ENCODE measurements at places on chromosomes 11 and 22.
A peak's percentile ranks its signal among the peaks of the same experiment; 100 is the strongest.

GRCh38 chr22:47291565-47292495 lies 529.4 kb downstream of the TBC1D22A start:
- DNase-seq: no peak

DNA sequence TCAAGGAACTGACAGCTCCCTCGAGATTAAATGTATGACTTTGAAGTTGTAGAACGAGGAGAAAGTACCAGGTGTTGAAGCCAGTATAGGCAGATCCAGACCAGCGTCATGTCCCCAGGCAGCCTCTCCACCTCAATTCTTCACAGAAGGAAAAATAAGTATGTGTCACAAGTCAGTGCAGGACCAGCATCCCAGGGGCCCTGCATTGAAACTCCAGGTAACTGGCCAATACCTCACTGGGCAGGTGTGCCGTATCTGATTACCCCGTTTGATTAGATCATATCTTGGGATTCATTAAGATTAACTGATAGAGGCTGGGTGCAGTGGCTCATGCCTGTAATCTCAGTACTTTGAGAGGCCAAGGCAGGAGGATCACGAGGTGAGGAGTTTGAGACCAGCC lies 466.7 kb upstream of the B3GAT1 start:
- no peak for DNase-seq

DNA sequence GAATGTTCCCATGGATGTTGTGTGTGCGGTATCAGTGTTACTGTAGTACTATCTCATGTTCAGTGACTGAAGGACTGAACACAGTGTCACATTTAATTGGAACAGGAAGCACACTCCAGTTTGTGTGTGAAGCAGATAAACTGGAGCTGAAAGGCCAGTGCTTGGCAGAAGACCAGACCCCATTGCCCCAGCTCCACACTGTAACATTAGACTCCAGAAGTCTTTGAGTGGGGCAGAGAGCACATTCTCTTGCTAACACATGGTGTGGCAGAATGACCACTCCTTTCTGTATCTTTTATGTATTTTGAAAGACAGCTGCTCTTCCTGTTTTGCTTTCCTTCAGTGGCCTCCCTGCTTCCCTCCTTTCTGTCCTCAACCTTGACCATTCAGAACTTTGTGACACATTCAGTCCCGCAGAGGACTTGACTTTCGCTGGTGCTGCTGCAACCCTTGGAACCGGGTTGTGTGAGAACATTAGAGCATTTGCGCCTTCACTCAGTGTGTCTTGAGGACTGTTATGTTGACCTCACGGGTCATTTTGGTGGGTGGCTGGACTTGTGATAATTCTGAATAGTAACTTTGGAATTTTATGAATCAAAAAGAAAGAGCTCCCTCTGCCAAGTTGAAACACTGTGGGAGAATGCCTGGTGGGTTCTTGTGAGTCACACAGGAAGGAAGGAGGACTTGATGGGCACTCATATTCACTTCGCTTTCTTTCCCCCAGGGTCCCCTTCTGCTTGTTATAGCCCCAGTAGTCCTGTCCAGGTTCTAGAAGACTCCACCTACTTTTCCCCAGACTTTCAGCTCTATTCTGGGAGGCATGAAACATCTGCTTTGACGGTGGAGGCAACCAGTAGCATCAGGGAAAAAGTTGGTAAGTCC lies 26.4 kb downstream of the AMOTL1 start:
- DNase-seq: no peak

- DNase-seq: no peak
These were observed 726 bp downstream of the ST3GAL4 start for GRCh38 chr11:126355926-126356897.

DNA sequence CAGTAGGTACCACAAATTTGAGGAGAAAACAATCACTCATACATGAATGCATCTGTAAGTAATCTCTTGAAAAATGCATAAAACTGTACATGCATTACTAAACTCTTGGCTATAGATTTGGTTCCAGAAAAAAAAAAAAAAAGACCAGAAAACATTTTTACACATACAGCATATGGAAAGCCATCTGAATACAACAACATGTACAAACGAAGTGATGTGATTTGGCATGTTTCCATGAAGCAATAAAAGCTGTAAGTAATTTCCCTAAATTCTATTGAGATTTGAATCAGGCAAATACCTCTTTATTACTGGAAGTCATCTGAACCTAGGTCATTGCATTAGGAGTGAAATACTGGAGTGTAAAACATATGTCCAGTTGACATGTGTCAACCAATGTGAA lies 31.9 kb upstream of the ZC3H12C start:
- DNase-seq: no peak

GRCh38 chr22:27045103-27045947 lies 387.9 kb downstream of the MIAT start:
- no peak for DNase-seq

GRCh38 chr11:37343290-37343689 lies 745.3 kb upstream of the RAG2 start:
- DNase-seq: no peak

GRCh38 chr11:70577948-70578347 lies 179.6 kb downstream of the CTTN start:
- DNase-seq: no peak

DNA sequence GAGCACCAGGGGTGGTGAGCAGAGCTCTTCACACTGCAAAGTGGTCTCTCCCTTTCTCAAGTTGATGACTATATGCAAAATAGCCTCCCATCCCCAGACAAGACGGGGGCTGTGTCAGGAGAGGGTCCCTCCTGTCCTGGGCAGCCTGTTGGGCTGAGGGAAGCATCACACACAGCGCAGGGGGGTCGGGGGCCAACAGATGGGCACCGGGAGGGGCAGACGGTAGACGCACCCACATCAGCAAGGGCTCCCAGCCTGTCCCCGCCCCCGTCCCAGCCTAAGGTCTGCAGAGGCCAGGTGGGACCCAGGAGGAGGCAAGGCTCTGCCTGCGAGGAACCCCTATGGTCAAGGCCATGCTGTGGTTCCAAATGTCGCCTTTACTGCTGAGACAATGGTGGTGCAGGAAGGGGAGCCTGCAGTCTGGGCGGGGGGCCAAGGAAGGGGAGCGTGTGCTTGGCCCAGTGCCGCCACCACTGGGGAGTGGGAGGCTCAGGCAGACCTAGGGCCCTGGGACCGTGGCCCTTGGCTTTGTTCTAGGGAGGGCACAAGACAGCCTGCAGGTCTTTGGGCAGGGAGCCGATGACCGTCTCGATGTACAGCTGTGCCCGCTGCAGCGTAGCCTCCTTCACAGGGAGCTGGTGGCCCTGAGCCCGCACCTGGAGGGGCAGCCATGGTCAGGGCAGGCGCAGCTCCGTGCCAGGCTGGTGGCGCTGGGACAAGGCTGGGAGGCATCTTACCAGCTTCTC lies 4.3 kb upstream of the PLXNB2 start:
- DNase-seq: no peak

DNA sequence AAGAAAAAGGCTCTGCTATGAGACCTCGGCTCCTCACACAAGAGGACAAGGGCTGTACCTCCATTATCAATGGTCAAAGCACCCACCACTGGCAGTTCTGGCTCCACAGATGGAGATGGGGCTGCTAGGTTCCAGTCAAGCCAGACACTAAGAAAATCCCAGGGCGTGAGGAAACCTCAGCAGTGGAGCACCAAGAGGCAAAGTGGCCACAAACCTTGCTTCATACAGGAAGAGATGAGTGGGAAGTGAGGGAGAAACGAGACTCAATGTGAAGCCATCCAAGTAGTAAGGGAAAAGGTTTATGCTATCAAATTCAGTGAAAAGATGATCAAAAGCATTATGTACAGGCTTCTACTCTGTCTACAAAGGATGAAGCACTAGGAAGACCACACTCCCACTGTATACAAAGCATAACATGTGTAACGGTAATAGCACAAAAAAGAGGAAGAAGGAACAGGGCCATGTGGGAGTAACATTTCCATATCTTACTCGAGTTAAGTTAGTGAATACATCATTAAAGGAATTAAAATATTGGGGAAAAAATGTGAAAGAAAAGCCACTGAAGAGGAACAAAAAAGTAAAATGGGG lies 27.0 kb downstream of the POLDIP3 start:
- no peak for DNase-seq

GRCh38 chr11:14578541-14578956 lies 58.4 kb upstream of the PSMA1 start:
- DNase-seq: peak; percentile 17

DNA sequence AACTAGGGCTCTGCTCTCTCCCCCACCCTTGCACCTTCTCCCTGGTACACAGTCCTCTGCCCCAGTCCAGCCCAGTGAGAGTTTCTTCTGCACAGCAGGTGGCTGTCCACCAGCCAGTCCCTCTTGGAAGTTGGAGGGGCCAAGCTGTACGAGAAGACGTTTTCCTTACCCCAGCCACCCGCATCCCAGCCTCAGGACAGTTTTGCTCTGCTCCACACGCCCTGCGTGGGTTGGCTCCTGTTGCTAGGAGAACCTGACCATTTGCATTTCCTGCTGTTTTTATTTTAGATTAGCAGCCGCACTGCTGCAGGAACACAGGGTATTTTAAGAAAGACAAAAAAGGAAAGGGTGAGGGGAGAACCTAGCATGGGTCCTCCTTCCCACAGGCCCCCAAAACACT lies 17.6 kb upstream of the NRGN start:
- DNase-seq: no peak

- DNase-seq: no peak
These were observed 16.2 kb downstream of the ARVCF start for GRCh38 chr22:20000246-20001081.

DNA sequence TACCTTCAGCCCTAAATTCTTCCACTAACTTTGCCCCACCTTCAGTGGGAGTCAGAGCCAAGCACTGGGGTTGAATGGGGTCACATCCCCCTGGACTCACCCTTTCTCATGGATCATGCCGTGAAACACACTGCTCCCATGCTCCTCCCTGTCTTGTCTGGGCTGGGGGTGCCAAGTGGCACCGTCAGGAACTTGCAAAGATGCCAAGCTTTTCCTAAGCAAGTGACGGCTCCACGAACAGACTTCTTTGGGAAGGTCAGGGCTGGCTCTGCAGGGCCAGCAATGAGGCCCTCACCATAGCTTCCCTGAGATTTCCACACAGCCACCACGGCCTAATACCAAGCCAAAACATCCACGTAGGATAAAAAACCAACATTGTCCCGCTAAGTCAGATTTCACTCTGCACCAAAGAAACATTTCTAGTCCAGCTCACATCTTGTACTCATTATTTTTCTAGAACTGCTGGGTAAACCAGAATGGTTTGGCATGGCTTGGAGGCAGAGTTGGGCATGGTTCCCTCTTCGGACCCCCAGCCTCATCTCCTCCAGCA lies 76.5 kb downstream of the NAT10 start:
- DNase-seq: no peak

GRCh38 chr11:58900479-58901420 lies 38.5 kb upstream of the GLYATL1 start:
- peak; percentile 28 for DNase-seq

DNA sequence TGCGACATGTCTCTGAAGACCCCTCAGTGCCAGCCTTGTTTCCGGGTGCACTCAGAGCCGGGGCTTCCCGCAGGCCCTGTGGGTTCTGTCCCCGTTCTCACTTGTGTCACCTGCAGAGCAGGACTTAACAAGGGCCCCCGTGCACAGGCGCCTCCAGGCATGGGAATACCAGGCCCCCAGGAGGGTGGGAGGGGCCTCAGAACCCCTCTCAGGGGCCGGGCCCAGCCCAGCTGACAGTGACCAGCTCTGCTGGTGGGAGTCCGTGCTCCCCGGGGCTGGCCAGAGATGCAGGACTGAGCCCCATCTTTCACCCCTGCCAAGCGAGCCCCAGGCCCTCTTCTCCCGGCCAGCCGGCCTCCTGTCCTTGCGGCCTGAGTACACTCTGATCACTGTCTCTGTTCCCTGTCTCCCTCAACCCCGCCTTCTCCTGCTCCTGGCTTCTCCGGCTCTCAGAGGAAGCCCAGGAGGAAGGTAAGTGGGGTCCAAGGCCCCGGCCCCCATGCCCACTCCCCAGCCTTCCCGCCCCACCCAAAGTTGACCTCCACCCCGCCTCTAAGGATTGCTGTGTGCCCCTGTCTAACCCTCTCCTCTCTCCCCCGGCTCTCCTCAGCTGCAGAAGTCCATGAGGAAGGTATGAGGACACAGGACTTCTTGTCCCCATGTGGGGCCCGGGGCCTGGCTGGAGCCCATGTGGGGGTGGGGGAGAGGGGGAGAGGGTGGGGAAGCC lies 5.3 kb downstream of the TNNT3 start:
- no peak for DNase-seq

DNA sequence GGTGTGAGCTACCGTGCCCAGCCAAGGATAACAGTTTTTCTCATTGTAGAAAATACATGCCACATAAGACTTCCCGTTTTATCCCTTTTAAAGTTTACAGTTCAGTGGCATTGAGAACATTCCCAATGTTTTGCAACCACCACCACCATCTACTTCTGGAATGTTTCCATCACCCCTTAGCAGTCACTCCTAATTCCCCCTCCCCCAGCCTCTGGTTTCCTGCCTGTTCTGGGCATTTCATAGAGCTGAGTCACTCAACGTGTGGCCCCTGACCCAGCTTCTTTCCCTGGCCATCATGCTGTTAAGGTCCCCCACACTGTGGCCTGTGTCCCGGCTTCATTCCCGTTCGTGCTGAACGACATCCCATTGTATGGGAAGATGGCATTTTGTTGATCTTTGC lies 30.7 kb downstream of the FGF4 start:
- no peak for DNase-seq

DNA sequence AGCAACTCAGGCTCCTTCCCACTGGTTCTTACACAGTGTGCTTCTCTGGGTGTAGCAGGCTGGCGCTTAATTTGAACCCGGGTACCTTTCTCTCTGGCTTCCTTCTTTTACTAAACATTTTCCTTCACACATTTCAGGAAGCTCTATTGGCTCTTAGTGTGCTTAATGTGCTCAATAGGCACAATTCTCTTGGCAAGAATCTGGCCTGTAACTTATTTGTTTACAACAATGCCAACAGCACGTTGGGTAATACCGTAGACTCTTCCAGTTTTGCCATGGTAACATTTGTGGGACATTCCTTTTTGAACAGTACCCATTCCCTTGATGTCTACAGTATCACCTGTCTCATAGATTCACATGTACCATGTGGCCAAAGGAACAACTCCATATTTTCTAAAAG lies 47.8 kb downstream of the AAMDC start:
- DNase-seq: no peak

DNA sequence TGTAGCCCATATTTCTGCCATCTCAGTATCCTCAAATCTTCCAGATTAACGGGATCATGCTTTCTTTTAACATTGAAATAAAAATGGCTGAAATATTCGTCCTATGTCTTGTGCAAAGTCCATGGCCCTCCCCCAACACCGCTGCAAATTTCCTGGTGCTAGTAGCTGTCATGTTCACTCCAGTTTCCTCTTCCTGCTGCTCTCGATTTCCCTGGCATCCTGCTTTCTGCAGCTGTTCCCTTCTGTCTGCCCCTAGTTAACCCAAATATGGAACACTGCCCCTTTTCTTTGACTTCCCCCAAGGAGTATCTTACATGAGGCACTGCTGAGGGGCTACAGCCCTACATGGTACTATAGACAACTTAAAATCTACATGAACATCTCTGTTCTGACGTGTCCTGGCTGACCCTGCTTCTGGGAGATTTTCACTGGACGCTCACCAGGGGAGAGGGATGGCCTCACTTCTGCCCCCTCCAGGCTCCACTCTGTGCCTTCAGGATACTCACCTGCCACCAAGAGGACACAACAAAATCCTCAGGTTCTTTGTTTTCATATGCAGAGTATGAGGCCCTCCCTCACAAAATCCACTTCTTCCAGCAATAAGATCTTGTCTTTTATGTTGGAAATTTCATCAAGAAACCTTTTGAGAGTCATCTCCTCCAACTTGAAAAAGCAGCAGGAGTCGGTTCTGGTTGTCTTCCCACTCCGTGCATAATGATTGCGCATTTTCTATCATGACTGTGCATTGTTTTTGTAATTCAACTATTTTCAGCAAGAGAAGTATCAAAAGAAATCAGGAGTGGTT lies 29.5 kb upstream of the SCUBE2 start:
- DNase-seq: no peak
